Hematopoietic multipotent progenitor cell treated with erythropoietin and hydrocortisone succinate and interleukin-3 and kit ligand, for 17 days (in vitro differentiated cells): ENCODE measurements at places on chromosomes 11 and 22.

DNA sequence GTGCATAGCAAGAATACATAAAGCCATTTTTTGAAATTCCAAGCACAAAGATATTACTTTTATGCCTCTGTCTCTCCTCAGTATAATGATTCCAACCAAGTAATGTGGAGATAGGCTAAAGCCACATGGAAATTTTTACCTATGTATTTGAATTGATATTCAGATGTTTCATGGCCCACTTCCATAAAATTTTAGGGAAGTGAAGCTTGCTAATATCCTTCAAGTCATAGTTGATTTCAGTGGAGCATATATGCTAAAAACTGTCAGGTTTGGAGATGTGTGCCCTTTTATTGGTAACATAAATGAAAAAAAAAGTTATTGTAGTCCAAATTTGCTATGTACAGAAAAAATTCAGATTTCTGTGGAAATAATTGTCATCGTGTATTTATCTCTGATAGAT lies 12.3 kb downstream of the MS4A4E start:
- DNase-seq = no peak

DNA sequence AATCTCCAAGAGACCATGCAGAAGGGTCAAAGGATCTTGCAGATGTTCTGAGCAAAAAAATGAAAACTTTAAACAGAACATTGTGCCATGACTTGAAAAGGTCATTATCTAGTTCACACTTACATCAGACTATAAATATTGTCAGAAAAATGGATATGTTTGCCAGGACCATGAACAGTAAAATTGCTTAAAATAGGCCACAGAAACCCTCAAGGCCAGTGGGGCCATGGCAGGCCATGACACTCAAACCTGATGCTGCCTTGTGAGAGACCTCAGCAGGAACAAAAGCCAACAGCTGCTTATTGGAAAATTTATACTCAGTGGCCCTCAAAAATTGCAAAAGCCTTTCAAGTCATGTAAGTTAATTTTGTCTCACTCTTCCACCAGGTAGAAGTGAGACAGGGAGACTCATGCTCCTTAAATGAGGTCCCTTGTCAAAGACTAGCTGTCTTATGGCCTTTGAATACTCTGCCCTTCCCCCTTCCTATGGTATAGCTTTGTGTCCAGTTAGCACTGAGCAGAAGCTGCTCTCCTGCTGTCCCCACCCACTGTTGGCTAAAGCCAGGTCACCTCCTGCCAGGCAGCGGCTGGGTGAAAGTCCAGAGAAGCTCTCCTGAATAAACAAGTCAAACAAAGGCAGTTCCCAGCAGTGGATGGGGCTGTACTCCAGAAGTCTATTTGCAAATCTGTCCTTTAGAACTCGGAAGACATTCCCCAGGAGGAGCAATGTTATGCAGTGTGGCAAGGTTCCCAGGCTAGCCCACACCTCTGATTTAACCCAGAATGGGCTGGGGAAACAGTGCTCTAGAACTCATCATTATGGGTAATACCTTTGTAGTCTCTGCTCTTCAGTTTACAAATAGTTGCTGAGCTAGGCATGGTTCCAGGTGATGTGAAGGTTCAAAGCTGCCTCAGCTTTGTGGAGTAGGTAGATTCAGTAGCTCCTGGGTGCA lies 21.4 kb downstream of the ADM start:
- DNase-seq = no peak

DNA sequence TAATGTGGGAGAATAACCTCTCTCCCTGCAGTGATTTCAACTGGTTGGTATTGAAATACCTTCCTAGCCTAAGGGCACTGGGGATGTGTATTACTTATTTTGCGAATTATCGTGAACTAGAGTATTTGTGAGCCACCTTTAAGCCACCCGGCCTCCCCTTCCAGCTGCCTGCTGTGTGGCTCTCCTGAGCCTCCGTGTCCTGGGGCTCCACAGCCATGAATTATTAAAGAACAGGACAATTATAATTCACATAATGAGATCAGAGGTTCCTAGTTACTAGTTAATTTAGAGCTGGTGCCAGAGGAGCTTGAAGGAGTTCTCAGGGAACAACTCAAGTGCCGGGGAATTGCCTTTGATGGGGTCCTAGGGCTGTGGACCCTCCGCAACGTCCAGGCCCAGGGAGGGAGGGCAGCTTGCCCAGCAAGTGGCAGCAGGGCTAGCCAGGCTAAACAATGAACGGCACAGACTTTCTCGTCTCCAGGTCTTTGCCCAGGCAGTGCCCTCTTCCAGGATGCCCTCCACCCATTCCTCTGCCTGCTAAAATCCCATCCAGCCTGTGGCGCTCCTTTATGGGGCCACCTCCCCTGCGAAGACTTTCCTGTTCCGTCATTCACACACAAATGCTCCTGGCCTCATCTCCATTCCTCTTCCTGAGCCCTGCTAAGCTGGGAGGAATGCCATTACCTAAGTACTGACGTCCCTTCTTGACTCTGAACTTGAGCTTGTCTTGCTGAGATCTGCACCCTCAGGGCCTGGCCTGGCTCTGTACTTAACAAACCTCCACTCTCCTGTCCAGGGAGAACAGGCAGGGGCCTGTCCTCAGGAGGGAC lies 91.5 kb downstream of the RTL6 start:
- DNase-seq = no peak

DNA sequence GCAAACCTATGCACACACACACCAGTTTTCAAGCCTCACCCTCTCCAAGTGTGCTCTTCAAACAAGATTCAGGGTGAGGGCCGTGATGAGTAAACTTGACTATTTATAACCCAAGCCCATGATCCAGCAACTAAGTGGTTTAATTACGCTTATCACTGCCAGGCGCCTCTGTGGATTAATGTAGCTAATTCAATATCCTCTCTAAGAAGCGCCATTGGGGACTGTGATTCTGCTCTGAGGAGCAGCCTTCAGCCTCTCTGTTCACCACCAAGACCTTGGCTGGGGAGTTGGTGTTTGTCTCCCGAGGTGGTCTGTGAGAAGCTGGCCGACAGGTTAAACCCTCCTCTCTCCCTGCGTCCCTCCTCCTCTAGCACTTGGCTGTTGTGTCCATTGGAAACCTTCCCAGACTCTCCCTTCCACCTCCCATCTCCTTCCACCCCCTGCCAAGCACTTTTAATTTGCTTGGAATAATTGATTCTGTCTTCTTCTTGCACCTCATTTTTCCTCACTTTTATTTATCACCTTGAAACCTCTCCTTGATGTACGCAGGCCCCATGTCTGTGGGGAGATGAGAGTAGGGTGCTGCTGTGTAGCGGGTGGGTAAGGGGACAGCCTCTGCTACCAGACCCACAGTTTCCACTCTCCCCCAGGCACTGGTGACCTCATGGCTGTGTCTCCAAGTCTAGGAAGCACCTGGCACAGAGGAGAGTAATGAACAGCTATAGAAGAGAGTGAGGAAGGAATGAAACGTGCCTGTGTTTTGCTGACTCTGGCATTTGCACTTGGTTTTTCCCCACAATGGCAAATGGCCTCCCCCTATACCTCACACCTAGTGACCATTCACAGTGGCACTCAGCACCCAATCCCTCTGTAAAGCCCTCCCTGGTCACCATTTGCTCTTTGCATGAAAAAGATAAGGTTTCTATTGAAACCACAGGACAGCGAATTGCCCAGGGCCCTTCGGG lies 236.6 kb downstream of the GRIK4 start:
- no peak for DNase-seq

DNA sequence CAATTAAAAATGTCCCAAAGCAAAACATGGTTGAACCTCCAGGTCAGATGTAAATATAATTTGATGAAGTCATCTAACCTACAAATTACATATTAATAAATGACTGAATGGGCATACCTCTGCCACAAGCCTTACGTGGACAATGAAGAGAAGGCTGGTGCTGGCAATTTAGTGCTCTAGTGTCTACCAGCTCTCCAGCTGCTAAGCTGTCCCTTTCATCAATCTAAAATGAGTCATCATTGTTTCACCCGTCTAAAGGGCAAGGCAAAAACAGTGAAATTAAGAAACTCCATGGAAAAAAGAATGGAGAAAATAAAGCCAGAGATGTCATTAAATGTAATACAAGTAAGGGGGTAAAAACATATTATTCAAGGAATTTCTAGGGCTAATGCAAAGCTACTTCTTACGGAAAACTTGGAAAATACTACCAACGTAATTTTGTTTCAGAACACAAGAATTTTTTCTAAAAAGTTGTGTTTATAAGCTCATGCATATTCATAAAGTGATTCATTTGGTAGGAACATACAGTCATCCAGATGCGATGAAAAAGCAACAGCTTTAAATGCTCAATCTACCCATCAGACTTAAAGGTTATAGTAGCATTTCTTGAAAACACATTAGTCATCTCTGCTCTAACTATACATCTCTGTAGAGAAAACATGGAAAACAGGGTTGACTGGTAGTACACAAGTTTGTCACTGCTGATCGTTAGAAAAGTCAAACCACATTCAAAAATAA lies 71.5 kb downstream of the SIK3 start:
- no peak for DNase-seq

DNA sequence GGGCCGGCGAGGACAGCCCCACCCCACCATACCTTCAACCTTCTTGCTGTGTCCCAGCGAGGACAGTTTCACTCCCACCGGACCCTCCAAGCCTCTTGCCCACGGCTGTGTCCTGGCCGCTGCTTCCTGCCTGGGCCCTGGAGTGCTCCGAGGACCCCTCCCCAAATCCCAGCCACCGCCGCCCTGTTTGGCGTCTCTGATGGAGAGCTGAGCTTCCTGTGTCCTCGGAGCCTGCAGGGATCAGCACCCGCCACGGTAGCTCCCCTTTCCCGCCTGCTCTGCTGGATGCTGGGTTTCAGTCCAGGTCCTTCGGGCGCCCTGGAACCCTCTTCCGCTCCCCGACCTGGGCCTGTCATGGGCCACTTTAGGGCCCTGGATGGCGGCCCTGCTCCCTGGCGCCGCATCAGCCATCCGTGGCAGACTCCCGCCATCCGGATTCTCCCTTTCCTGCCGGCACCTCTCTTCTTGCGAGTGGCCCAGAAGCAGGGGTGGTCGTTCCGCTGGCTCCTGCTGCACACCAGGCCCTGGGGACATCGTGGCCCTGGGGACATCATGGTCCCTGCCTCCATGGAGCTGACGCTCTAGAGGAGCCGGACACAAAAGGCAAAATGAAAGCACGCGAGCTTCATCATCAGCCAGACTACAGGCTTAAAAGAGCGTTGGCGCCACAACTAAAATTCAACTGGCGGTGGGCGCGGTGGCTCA lies 34.3 kb upstream of the GAL start:
- no peak for DNase-seq

DNA sequence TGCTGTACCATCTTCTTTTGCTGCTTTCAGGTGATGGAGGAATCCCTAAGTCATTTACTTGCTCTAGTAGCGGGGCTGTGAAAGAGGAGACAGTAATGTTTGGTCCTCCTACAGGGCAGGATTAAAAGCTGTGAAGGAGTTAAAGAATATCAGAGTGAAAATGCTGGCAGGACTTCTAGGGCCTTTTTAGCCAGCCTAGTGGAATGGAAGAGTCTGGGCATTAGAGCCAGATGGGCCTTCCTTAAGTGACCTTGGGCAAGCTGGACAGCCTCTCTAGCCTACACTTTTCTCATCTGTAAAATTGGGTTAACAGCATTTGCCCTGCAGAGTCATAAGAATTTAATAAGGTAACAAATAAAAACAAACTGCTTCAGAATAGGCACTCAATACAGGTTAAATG lies 114.7 kb downstream of the RBFOX2 start:
- no peak for DNase-seq

- no peak for DNase-seq
Observed at GRCh38 chr11:113849713-113850112, 25.7 kb downstream of the USP28 start.

- no peak for DNase-seq
Observed at GRCh38 chr11:103619938-103620337, 416.5 kb upstream of the DDI1 start.

DNA sequence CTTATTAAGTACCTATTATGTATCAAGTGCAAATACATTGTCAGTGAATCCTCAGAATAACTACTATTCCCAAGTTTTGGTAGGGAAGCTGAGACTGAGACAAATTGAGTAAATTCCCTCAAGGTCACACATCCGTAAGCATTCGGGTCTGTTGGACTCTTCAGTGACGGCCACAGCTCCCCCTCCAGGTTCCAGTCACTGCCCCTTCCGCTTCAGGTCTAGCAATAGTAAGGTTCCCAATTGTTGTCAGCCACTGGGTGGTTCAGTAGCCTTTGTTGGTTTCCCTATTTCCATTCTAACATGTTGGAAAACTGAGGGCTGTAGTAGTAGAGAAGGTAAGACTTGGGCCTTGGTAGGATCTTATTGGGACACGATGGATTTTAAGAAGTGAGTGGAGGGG lies 54.9 kb upstream of the TNRC6B start:
- no peak for DNase-seq

GRCh38 chr11:68418648-68419047 lies 41.9 kb upstream of the PPP6R3 start:
- DNase-seq = no peak

GRCh38 chr11:4610258-4610935 lies 2.4 kb upstream of the TRIM68 start:
- DNase-seq = no peak

- no peak for DNase-seq
Observed at GRCh38 chr11:6271598-6271997, 12.0 kb downstream of the CCKBR start.

DNA sequence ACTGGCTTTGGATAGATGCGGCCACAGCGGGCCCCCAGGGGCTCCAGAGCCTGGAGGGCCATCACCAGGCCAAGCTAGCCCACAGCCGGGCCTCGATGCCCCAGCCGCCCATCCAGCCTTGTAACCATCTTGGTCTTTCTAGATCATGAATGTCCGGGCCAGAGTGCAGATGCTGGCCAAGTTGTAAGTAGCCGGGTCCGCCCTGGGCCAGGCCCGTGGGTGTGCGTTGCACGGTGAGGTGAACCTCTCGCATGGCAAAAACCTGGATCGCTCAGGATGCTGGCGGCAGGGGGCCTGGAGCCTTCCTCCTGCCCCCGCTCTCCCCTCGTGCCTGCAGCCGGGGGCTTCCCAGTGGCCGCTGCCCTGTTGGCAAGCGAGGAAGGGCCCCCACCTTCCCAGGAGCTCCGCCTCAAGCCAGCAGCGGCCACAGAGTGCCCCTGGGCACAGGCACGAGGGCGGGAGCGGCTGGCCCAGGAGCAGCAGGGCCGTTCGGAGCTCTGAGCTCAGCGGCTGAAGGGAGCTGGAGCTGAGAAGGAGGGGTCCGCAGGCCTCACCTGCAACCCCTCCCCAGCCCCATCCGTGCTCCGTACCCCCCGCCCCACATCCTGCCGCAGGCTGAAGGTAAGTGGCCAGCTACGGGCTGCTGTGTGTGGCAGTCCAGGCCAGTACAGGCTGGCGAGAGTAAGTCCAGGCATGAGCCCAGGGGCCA lies 10.9 kb upstream of the MRPL23 start:
- DNase-seq = no peak

- no peak for DNase-seq
Observed at GRCh38 chr11:90722552-90723190, 499.8 kb upstream of the CHORDC1 start.

- DNase-seq = no peak
Observed at GRCh38 chr11:100961633-100962032, 168.0 kb downstream of the PGR start.

- no peak for DNase-seq
Observed at GRCh38 chr22:38412435-38413084, 42.4 kb downstream of the KCNJ4 start.

DNA sequence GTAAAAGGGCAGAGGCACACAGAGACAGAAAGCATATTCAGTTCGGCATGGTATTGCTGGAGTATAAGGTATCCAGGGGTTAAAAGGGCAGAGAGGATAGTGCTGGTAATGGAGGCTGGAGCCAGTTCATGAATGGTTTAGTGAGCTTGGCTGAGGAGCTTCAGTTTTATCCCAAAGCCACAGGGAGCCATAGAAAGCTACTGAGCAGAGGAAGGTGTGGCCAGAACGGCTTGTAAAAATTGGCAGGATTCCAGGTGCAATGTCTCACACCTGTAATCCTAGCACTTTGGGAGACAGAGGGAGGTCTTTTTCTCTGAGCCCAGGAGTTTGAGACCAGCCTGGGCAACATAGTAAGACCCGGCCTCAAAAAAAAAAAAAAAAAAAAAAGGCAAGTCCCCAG lies 186.1 kb downstream of the MYO18B start:
- DNase-seq = no peak
